Body of pancreas (tissue), 4 donors: ENCODE measurements at places on chromosomes 5 and 9.

DNA sequence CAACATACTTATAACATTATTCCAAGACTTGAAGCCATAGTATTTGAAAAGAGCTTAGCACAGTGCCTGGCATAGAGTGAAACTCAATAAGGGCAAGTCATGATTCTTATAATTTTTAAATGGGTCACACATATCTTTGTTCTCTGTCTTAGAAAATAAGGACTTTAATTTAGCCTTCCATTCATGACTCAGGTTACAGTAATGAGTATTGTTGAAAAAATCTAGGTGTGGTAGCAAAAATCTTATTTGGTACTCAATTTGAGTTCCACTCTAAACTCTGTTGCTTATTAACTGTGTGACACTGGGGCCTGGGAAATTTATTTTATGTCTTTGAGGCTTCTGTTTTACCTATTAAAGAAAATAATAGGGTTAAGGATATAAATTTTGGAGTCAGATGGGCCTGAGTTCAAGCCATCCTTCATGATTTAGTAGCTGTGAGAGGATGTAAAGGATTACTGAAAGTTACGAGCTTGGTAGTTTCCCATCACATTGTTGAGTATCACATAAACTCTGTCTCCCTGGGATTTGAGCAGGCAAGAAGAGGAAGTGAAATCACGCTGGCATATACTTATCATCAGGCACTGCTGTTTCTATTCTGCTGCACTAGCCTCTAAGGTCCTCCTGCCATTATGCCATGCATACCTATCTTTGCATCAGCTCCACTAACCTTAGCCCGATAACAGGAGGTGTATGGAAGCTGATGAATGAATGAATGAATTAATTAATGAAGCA is 1.5 kb downstream of the SPINK9 start:
- DNase-seq: no peak

DNA sequence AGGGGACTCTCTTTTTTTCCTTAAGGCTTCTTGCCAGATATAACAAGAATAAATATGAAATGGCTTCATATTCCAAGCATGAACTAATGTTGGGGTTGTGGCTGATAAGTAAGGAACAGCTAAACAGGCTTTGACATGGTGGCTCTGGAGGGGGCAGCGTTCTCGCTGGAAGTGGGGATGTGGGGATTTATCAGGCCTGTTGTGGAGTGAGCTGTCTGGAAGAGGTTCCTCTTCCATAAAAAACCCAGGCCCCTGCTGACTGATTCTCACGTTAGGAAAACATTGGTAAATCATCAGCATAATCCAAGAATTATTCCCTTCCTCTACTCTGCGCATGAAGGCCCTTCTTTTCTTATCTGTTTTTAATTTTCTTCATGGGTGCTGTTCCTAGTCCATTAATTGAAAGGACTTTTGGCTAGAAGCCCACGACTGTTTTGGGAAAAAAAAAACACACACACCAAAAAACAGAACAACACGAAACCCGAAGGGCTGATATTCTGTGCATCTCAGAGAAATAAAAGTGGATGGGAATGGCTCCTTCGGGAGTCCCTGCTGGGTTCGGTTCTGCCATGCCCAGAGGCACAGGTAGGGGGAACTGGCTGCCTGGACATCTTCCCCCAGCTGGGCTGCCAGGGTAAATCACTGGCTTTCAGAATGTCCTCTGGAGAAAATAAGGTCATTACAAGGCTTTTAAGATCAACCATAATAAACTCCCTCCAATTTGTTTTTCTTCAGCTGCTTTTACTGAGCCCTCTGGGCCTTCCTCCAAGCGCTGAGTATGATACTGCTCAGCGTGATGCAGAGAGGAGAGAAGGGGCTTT is 297.0 kb downstream of the SLIT3 start:
- DNase-seq: no peak

DNA sequence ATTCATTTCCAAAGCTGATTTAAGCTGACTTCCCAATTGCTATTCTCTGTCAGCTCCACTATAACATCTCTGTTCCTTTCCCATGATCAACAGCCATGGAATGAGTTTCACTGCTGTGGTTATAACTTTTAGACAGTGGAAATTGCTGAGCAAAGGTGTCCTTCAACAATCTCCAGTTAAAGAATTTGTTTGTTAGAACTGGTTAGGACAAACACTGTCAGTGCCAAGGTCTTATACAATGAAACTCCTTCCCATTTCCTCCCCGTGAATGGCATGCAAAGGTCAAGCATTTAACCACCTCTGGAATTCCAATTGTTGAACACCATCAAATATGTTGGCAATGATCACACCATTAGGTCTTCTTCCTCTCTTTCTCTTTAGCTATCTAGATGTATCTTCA is 45.7 kb upstream of the GHR start:
- DNase-seq: no peak

GRCh38 chr9:83299094-83299493 is 236.2 kb upstream of the RASEF start:
- DNase-seq: no peak

DNA sequence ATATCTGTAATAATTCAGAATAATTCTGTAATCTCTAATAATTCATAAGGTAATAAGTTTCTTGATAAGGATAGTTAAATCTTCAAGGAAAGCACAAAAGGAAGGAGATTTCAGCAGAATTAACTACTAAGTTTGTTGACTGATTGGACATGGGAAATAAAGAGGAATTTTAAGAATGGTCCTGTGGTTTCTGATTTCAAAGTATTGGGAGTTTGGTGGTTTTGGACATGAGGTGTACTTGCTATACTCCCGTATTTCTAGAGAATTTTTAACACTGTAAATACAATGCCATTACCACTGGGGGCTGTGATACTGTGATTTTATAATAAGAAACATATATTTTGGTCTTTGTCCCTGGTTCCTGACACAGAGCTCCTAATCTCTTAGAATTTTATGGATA is 123.9 kb downstream of the UNC13B start:
- DNase-seq: no peak

DNA sequence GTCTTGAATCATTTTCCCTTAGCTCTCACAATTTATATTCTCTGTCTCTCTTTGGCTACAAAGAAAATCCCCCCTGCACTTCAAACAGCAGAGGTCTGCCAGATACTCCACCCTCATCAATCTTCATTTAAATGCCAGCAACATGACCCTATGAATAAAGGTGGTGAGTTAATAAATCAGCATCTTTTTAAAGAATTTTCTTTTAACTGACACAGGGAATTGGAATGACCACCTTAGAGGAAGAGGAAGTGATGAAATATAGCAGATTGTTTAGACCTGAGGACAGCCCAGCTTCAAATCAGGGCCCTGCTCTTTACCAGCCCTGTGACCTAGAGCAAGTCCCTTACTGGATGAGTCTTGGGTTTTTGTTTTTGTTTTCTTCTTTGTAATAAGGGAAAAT is 223.1 kb upstream of the PAPPA start:
- DNase-seq: no peak

DNA sequence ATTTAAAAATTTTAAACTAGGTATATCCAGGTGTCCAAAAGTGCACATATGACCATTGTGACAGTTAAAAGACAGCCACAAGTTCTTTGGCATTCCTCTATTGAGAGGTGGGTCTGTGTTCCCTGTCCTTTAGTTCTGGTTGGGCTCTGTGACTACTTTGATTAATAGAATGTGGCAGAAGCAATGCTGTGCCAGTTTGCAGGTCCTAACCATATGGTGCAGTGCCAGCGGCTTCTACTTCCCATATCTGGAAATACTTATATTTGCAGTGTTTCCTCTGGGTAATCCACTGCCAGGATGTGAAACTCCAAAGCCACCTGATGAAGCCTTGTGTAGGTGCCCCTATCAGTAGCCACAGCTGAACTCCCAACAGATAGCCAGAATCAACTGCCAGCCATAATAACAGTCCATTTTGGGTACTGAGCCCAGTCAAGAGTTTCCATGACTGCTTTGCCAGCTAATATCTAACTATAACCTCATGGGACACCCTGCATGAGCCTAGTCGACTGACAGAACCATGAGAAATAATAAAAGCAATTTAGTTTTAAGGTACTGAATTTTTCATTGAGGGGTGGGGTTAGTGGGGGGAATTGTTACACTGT is 361.0 kb upstream of the SEMA6A start:
- no peak for DNase-seq
